Activated CD4-positive, alpha-beta T cell treated with anti-CD3 and anti-CD28 coated beads, Interleukin-2, amount 50 U/mL, for 24 hours (primary cell): ENCODE measurements at places on chromosomes 13 and 19.

- no peak for DNase-seq
Measured at GRCh38 chr19:547836-548720, 4.2 kb downstream of the GZMM start.

DNA sequence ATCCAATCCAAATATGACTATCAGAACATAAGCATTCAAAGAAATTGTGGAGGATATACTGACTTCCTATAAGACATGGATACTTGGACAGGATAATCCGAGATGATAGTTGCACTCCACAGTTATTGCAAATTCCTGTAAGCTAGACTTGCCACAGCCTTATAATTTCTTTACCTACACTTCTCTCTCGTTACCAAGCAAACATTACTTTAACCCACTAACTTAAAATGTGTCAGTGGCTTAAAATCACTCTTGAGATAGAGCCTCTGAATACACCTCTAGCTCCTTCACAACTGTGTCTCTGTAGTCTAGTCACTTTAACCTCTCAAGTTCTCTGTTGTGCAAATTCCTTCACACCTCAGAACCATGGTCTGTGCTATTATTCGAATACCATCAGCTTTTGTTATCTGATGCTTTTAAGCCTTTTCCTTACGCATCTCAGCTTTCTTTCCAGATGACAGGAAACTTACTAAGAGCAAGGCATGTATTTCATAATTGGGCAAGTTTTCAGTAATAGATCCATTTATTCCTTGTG, 474.9 kb upstream of the MIR17HG start:
- DNase-seq: no peak

DNA sequence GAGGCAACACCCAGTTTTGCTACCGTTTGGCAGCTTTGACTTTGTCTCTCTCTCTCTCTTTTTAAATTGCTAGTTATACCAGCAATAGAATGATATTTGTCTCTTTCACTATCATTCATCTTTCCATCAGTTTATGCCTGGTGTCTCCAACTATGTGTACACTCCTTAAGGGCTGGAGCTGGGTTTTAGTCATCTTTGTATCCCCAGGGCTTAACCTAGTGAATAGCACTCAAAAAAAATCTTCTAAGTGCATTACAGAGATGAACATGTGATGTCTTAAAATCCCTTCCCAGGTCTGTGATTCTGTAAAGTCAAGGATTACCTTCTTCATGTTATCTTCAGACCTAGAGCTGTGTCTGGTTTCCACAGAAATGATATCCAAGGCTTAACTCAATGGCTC, 7.8 kb upstream of the UBL3 start:
- DNase-seq: no peak

- DNase-seq: no peak
Measured at GRCh38 chr13:48508011-48508410, 24.9 kb downstream of the RCBTB2 start.

DNA sequence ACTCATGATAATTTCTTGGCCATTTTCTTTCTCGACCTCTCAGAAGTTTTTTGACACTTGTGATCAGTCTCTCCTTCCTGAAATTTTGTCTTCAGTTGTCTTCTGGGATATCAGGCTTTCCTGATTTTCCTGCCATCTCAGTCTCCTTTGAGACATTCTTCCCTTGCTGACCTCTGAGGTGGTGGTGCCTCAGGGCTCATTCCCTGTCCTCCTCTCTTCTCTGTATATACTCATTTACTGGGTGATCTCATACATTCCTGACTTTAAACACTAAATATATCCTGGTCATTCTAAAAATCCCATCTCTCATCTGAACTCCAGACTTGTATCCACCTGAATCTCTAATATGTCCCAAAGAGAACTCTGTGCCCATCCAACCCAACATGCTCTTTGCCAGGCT, 31.3 kb upstream of the STARD13 start:
- DNase-seq: no peak

GRCh38 chr19:45577111-45577905, 7.3 kb downstream of the OPA3 start:
- DNase-seq: no peak

- DNase-seq: no peak
Measured at GRCh38 chr13:44223770-44224444, 149.7 kb upstream of the SERP2 start.

GRCh38 chr19:45763691-45764294, 5.3 kb downstream of the SIX5 start:
- DNase-seq: no peak

DNA sequence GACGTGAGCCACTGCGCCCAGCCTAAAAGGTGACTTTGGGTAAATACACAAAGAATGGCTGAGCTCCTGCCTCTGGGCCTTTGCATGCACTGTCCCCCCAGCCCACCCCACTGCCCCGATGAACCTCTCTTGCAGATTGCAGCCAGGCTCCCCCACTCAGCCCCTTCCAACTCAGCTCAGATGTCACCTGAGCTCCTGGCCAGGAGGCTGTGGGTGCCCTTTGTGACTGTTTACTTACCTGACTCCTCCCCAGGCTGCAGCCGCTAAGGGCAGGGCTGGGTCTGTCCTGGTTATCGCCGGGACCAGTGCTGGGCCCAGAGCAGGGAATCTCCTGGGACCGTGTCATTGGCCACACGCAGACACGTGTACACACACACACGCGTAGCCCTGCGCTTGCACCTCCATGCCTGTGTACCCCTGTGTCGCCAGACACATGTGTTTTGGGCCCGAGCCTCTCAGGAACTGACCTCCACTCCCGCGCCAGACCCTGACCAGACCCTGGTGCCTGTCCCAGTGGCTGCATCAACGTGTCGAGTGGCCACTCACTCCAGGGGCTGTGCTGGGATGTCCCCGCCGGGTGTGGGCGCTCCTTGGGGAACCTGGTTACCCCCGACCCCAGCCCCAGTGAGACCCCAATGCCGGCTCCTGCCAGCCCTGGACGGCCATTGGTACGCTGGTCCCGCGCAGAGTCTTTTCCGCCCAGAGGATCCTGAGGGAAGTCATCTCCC, 18.7 kb downstream of the EFNA2 start:
- no peak for DNase-seq

DNA sequence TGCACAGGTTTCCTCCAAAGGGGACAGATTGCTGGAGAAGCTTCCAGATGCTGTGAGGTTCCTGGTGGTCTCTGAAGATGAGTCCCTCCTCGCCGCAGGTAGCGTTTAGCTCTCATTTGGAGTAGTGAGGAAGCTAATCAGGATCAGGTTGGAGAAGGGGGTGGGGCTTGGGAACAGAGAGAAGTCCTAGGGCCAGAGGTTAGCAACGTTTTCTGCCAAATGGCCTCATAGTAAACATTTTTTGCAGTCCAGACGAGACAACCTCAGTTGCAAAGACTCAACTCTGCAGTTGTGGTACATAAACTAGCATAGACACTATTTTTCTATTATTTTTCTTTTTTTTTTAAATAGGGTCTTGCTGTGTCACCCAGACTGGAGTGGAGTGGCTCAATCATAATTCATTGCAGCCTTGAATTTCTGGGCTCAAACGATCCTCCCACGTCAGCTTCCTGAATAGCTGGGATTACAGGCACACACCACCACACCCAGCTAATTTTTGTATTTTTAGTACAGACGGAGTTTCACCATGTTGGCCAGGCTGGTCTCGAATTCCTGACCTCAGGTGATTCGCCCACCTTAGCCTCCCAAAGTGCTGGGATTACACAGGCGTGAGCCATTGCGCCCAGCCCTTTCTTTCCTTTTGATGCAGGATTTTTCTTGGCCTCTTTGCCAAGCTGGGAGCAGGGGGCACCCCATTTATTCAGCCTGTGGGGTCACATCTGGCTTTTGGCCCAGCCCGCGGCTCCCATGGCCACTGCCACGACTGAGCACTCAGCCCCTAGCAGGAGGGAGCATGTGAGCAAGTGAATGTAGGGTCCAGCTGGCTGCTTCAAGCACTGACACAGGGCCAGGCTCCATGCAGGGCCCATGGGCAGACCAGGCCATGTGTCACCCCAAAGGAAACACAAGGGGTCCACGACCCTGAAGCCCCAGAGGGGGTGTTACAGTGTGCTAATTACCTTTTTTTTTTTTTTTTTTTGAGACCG, 34.4 kb upstream of the SIN3B start:
- DNase-seq: no peak
